ENCODE measurements at places on chromosomes 2 and 18.
A peak's percentile ranks its signal among the peaks of the same experiment; 100 is the strongest.

DNA sequence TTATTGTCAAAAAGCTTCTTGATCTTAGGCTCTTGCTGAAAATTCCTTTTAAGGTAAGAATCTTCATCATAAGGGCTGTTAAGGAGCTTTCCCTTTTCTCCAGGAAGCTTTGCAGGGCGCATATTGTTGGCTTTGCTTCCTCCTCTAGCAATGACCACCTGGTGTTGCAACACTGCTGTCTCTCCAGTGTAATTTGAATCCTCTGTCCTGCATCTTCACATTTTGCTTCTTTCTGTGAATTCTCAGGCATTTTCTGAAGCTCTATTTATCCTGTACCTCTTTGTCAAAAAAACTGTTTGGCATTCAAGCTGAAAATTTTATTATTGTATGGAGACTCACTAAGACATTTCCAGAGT is 533.1 kb upstream of the CHAC2 start:
- no peak for DNase-seq

- no peak for DNase-seq
Measured at GRCh38 chr2:222960126-222960525, 91.9 kb upstream of the KCNE4 start.

DNA sequence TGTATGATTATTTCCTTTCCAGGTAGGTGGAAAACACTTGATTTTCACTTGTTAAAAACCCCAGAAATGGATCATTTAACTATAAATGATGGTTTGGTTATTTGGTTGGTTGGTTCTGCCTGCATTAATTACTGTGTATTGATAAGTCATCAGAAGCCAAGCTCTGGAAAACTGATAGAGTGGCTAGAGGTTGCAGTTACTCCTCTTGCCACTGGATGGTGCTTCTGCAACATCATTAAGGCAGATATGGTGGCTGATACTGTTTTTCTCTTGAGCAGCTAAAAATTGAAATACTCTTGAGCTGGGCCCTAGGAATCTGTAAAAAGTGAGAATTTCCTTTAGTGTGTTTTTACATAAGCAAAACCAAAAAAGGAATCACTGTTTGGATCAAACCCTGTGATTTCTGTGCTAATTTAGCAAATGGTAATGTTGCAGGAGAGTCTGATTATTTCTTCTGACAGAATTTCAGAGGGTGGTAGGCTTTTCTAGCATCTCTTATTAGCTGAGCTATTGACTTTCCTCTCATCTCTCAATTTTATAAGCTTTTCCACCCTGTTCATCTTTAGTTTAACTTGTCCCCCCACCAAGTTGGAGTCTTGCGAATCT is 54.3 kb downstream of the RAB10 start:
- DNase-seq: no peak

DNA sequence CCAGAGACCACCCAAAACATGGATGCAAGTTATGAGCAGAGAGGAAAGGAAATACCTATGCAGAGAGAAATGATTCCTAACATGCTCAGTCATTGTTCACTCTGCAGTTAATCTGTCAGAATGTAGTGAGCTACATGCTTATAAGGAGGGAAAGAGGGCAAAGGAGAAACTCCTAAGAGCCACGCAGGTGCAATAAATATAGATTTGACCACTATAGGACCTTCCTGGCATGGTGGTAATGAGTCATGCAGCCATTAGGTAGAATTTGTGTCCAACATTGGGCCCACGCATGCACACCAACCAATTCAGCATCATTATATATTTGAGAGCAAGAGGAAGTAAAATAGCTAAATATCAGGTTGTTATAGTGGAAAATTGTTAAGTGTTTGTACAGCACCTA is 699.9 kb downstream of the DSC3 start:
- no peak for DNase-seq

DNA sequence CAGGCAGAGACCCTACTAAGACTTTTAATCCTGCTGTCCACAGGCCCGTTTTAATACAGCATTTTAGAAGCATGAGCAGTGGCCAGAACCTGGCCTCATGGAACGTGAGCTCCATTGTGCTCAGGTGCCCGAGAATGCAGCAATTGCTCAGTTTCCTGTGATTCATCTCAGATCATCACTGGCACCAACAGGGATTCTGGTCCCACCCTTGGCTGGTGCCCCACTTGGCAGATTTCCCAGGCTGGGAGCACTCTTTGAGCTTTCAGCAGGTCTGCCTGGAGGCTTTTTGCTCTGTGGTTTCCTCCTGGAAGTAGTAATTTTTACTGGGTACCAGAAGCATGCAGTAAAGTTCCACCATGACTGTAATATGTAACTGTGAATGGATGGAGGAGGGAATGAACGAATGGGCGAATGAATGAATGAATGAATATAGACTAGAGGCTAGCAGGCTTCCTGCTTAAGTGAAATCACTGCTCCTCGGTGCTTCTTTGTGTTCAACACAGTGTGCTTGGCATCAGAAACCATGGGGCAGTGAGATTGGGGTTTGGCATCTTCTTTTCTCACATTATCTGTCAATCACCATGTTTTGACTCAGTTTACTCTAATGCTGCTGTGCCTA is 312.9 kb downstream of the PRKCE start:
- DNase-seq: no peak

- no peak for DNase-seq
Measured at GRCh38 chr2:165087933-165088901, 115.6 kb downstream of the SCN3A start.

DNA sequence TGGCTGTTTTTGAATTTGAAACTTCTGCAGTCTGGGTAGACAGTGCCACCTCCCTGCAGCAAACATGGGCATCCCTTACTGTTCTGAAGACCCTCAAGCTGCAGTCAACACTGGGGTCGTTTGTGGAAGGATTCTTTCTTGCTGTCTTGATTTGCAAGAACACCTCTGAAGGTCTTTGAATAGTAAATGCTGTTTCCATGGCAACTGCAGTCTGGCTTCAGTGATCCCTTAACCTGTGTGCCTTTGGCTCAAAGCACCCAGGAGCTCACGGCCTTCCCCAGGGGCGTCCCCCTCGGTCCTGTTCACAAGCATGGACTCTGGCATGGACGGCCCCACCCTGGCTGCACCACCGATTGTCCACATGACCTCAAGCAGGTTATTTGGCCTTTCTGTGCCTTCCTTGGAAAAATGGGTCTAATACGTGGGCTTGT is 38.3 kb downstream of the LRRFIP1 start:
- peak; percentile 58 for DNase-seq

GRCh38 chr2:64538764-64539433 is 14.8 kb downstream of the AFTPH start:
- DNase-seq: no peak

DNA sequence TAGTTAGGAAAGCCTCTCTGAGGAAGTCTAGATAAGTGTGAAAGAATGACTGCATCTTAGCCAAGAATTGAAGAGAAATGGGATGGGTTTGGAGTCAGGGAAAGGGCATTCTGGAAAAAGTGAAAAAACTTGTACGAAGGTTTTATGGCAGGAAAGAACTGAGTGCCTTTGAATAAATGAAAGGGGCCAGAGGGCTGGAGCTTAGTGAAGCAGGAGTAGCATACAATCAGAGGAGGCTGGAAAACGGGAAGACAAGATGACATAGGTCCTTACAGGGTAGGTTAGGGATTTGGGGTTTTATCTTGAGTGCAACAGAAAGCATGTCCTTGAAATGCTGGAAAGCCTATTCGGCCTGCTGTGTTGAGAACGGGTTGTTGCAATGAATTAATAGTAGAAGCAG is 152.6 kb upstream of the RND3 start:
- DNase-seq: no peak

DNA sequence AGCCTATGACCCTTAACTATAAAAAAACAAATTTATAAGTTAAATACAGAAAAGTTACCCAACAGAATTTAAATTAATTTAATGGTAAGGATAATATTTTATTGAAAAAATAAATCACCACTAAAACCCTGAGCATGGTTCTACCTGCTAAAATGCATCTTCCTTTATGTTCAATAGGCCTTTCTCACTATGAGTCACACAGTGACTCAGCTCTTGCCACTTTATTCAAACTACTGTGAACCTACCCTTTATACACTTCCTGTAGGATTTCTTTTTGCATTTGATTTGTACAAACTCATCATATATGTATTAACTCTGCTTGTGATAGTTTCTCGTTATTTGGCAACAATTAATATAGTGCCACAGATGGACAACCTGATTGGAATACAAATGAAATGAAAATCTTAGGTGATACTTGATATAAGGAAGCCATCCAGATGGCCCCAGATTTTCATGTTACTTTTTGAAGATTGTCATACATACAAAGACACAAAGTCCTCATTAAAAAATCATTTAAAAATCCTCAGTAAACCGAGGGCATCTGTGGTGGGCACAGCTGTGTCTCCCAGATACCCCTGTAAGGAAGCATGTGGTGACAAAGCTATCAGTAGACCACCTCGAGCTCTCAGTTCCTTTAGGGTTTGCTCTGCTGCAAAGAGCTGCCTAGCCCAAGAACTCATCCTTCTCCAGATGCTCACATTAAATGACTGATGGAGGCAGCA is 55.2 kb upstream of the COBLL1 start:
- no peak for DNase-seq

DNA sequence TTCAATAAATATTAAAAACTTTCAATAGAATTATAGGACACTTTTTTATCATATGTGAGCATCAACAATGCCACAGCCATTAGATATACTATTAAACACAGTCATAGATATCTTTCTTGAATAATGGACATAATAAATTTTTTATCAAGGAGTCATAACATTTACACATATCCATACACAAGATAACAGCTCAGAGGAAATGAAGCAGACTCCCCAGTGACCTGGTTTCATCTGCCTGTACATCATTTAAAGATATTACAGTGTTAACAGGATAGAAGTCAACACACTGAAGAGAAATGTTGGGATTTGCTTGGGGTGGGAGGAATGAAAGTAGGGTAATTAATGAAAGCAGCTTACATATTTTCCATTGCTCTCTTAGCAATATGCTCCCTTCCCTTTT is 5.1 kb downstream of the SCG2 start:
- no peak for DNase-seq

GRCh38 chr2:194203898-194204297 is 1453.1 kb upstream of the SLC39A10 start:
- no peak for DNase-seq

DNA sequence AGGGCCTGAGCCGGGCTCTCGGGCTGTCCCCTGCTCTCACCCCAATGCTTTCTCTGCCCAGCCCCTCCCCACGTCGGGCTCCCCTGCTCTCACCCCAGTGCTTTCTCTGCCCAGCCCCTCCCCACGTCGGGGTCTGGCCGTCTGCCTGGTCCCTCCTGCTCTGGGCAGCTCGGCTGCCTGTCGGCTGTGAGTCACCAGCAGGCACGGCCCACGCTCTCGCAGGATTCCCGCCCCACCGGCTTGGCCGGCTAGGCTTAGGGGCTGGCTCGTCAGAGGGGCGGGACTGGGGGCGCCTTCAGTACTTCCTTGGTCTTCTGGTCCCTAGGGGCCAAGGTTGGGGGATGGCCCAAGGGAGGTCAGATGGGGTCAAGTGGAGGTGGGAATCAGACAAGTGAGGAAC is 3.3 kb downstream of the BOK start:
- no peak for DNase-seq

GRCh38 chr2:47493317-47494035 is 90.5 kb downstream of the MSH2 start:
- peak; percentile 20 for DNase-seq

Data from right kidney (tissue), 9 donors.